Lower lobe of right lung (tissue), 2 donors: ENCODE measurements at places on chromosomes 11 and 22. TPM values are rescaled to one million over a fixed set of nuclear protein-coding genes. Genes with fewer than 3 reads are reported as not detected.

The ENTHD1 gene
- not detected for total RNA-seq

The SCGB1A1 gene
- total RNA-seq, result 3,364 TPM

The OR2D2 gene
- not detected for total RNA-seq

The RFPL1 gene
- not detected for total RNA-seq

The NCAPD3 gene
- total RNA-seq, result 17.6 TPM

The DCHS1 gene
- 23.2 TPM for total RNA-seq

The TAGLN gene
- total RNA-seq, result 297 TPM

The EHF gene
- 60.5 TPM for total RNA-seq

The GRIK4 gene
- 2.2 TPM for total RNA-seq

The ZBTB16 gene
- 171 TPM for total RNA-seq

The A4GALT gene
- total RNA-seq, result 19.4 TPM

The PRR33 gene
- not detected for total RNA-seq

The ART1 gene
- total RNA-seq, result 1.0 TPM

The SEC14L6 gene
- total RNA-seq, result 14.8 TPM
